Osteoblast (primary cell): ENCODE measurements at places on chromosomes 5 and 9.
A peak's percentile ranks its signal among the peaks of the same experiment; 100 is the strongest.

- DNase-seq: no peak
These were observed 120.8 kb downstream of the RASGRF2 start for GRCh38 chr5:81080809-81081460.

DNA sequence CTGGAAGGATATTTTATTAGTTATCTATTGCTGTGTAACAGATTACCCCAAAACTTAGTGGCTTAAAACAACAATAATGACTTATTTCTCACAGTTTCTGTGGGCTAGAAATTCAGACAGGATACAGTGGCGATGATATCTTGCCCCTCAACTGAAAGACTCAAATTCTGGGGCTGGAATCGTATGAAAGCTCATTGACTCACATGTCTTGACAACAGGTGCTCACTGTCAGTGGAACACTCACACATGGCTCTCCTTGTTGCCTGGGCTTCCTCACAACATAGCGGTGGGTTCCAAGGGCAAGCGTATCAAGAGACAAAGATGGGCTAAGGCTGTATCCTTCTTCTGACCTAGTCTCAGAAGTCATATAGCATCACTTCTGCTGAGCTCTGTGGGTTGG is 3.7 kb upstream of the GNPDA1 start:
- no peak for DNase-seq

DNA sequence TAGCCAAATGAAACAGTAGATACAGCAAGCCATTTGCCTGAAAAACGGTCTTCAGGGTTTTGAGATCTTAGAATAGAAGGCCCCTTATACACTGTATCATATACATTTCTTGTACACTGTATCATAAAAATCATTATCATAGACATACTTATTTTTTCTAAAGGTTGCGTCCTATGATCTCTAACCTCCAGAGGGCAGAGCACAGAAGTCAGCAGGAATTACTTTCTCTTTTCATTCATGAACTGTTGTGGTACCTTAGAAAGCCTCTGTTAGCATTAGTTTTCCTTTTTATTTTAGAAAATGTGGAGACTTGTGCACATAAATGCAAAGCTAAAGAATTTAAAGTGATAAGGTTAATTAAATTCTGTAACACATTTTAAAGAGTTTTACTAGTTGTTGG is 115.4 kb downstream of the OXCT1 start:
- DNase-seq: no peak

DNA sequence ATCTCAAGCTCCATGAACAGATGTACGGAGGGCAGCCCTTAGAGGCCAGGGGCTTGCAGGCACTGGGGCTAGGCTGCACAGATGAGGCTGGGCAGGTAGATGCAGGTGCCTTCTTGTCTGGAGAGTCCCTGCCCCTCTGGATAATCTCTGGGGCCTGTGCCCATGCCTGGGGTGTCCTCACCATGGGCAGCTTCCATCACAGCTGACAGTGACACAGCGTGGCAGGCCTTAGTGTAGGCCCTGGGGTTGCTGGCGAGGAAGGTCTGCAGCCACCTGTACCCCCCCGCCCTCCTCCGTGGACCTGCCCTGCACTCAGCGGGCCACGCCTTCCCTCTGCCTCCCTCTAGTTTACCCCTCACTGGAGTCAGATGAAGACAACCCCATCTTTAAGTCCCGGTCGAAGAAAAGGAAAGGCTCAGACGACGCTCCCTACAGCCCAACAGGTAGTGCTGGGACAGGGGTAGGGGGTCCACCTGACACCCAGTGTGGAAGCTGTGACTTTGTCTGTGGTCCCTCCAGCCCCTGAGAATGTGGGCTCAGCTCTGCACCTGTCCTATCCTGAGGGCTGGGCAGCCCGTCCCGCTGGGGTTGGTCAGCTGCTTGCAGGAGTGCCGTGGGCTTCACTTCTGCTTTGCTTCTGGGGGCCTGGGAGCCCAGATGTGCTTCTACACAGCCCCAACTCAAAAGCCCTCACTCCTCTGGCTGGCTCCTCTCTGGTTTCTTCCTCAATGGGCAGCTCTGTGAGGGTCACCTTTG is 98.4 kb downstream of the PHF2 start:
- peak; percentile 51 for DNase-seq

DNA sequence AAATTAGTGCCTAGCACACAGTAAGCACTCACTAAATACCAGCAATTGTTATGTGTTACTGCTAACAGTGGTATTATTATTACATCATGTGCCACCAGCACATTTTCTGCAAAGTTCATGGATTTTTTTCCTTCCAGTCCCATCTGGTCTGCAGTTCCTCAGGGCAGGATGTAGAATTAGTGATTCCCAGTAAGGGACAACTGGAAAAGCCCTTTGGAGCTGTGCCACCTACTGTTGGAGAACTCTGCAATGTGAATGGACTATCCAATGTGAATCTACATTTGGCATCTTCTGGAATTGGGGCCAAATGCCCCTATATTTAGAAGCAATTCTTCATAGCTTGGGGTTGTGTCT is 154.0 kb downstream of the CDH6 start:
- no peak for DNase-seq

DNA sequence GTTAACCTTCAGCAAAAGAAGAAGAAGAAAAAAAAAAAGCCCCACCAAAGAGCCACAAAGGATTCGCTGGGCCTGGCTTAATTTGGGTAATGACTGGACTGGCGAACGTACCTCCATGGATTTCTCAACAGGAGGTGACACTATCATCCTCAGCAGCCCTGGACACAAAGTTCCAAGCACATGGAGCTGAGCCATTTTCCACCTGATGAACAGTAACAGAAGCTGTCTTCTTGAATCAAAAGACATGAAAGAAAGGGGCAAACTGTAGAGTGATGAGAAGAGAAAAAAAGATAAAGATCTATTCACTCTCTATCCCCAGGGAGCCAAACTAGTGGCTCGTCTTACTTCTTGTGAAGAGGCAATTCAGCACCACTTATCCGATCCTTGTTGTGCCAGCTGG is 150.2 kb upstream of the TRPM3 start:
- no peak for DNase-seq

GRCh38 chr9:120151806-120152205 is 428.2 kb downstream of the CDK5RAP2 start:
- DNase-seq: no peak

DNA sequence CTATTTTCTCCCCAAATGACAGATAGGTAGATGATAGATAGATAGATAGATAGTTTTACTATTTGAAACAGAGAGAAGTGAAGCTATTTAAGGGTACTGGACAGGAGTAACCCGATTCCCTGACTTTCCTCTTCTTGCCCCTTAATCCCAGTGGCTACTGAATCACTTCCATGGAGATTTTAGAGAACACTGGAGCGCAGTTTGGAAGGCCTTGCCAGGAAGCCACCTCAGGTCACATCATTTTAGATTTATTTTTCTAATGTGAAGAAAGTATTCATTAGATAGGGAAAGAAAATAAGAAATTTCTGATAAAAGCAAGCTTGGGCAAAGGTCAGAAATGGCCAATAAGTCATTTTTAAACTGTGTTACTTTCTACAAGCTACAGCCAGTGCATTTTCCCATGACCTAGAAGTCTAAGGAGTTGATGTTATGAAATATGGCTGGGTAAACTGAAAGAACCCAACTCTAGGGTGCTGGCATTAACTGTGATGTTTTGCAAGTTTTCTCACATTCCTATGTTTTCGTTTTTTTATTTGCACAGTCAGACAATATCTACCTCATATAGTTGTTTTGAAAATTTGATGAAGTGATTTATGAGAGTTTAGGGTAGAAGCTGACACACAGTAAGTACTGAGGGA is 544.7 kb upstream of the PTGER4 start:
- no peak for DNase-seq

- no peak for DNase-seq
These were observed 16.0 kb downstream of the ERP44 start for GRCh38 chr9:100082782-100083181.

- peak; percentile 84 for DNase-seq
These were observed 400 bp downstream of the KDM4C start for GRCh38 chr9:6758248-6758497.

- DNase-seq: peak; percentile 78
These were observed 49.0 kb upstream of the GARNL3 start for GRCh38 chr9:127215268-127216209.

DNA sequence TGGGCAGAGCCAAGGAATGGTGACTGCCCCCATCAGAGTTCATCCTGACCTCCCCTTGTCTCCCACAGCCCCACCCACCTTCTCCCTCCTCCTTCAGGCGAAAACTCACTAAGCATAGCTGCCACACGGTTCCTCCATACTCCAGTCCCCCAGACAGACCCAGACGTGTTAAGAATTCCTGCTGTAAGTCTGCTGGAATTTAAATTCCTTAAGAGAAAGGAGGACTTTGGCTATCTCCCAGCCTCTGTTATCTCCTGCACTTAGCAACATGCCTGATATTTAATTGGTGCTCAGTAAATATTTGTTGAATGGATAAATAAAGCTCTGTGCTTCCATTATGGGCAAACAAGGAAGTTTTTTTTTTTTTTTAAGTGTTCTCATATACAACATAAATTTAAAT is 213.7 kb downstream of the RFK start:
- DNase-seq: no peak

DNA sequence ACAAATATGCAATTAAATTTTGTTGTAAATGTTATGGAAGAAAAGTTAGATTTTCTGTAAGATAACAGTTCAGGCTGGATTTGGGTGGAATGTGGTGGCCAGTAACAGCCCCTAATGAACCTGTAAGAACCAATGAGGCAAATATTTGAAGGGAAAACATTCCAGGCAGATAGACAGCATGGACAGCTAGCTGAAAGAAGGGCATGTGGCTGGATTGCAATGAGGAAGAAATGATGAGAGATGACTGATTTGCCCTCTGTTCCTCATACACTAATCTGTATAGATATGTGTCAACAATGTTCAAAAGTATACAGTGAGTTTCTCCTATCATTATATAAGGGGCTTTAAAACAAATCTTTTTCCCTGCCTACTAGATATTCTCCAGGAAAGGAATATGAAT is 58.8 kb downstream of the MAN2A1 start:
- DNase-seq: no peak

- no peak for DNase-seq
These were observed 206.0 kb upstream of the PRR16 start for GRCh38 chr5:120258123-120258522.

DNA sequence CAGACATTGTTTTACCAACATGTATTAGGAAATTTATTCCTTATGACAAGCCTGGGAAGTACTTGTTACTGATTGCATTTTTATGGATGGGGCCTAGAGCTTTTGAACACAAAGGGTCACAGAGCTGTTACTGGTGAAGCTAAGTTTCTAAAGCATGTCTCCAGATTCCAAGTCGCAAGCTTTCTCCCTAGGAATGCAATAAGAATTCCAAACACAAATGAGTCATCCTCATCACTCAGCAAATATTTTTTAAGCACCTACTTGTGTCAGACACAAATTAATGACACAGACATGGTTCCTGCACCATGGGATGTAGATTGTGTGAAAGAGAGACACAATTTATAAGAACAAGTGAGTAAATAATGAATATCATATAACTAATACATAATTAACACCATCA is 11.0 kb upstream of the SH3RF2 start:
- DNase-seq: no peak

GRCh38 chr5:170330568-170331054 is 33.0 kb upstream of the LCP2 start:
- DNase-seq: no peak

DNA sequence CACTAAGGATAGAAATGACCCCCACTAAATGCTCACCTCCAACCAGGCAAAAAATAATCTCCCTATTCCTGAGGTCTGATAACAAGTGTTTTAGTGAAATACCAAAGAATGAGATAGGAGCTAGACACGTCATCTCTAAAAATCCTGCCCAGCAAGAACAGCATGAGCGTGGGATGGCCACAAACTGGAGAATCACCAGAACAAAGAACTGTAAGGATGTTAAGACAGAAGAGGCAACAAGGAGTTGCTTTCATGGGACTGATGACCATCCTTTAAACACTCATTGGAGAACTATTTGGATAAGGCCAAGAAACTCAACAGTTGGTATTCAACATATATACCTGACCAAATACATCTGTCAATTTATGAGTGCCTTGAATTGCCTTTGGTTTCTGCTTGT is 113.7 kb downstream of the RASEF start:
- DNase-seq: no peak

- DNase-seq: no peak
These were observed 68.6 kb downstream of the NLN start for GRCh38 chr5:65790371-65791163.

GRCh38 chr9:117545846-117546245 is 131.0 kb upstream of the ASTN2 start:
- no peak for DNase-seq

DNA sequence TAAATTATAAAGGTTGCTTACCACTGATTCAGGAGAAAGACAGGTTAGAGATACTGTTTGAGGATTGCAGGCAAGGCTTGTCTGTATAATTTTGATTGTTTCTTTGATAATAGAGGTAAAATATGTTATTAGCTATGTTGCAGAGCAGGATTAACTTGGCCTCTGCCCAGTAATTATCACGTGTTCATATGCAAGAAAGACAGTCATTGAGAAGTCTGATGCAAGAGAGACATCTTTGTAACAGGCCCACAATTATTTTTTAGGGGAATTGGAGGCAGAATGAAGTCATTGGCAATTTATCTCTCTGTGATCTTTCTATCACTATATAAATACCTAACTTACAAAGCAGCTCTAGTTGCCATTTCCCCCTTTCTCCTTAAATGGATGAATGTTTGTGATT is 46.0 kb downstream of the SLC44A1 start:
- peak; percentile 6 for DNase-seq

- DNase-seq: no peak
These were observed 35.7 kb upstream of the PLIN2 start for GRCh38 chr9:19162956-19163355.

- DNase-seq: peak; percentile 32
These were observed 31.7 kb downstream of the AP3S1 start for GRCh38 chr5:115873392-115873791.

GRCh38 chr5:60415443-60415842 is 284.5 kb downstream of the DEPDC1B start:
- DNase-seq: no peak

DNA sequence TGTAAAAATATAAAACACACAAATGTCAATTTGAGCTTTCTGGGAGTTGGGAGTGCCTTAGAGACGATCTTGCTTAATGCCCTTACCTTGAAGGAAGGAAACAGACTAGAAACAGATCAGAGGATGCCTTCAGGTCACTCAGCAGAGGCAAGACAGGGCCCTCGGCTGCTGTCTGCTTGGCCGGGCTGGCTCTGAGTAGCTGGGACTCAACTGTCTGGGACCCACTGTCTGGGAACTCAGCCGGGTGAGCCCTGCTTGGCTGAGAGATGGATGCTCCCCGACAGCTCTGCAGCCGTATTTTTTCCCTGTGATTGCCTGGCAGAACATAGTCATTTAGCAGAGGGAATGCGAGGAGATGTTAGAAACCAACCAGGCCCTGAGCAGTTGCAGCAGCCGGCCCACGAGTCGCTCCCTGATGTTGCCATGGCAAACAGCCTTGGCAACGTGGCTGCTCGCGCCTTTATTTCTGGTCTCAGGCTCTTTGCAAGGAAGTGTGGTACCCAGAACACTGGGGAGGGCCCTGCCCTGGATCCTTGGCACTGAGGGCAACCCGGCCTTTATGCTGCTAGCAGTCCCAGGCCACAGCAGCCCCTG is 10.9 kb downstream of the PPARGC1B start:
- DNase-seq: no peak

DNA sequence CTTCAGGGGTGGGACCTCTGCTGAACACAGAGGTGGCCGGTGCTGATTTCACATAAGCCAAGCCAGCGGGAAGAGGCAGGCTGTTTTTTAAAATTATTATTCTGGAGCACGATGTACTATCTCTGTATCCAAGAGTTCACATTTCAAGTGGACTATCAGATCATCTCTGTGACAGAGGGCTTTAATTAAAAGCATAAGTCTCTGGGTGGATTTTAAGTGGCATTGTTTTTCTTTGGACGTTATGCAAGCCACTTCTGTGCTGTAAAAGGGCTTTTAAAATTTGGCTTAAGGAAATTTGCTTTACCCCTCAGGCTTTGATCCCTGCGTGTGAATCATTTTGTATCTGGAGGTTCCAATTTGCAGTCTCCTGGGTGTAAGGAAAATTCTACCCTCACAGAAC is 124.7 kb downstream of the PALM2AKAP2 start:
- no peak for DNase-seq
